ENCODE measurements at places on chromosomes 12 and 14. TPM values are rescaled to one million over a fixed set of nuclear protein-coding genes. Genes with fewer than 3 reads are reported as not detected.

The TSPAN11 gene
- total RNA-seq: 4.4 TPM

The PLEKHH1 gene
- 35.3 TPM for total RNA-seq

The GCH1 gene
- 7.7 TPM for total RNA-seq

The PTPRB gene
- 1.4 TPM for total RNA-seq

The NUBPL gene
- total RNA-seq: 14.8 TPM

The GPR84 gene
- total RNA-seq: not detected

The IL22 gene
- not detected for total RNA-seq
